ENCODE measurements at places on chromosomes 13 and 19. TPM values are rescaled to one million over a fixed set of nuclear protein-coding genes. Genes with fewer than 3 reads are reported as not detected.

The SIGLEC5 gene
- total RNA-seq: not detected

The GRIK5 gene
- 5.1 TPM for total RNA-seq

The F2RL3 gene
- total RNA-seq: 0.27 TPM

GRCh38 chr13:50650592-50651504 is 192.6 kb downstream of the DLEU7 start:
- DNase-seq: no peak

DNA sequence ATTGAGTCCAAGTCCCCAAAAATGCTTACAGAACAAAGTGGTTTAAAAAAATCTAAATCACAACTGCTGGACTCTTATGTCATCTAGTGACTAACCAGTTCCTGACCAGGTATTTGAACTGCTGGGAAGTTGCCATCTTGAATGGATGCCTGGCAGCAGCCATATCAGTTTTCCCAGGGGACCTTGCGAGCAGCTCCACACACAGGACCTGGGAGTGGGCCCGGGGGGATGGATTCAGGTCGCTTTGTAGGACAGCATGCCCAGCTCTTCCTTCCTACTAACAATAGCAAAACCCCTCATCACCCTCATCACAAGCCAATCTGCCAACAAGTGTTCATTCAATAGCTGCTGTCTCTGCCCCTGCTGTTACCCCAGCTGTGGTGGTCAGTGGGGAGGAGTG is 65.3 kb downstream of the KCTD15 start:
- DNase-seq: no peak

- no peak for DNase-seq
Observed at GRCh38 chr19:23436944-23437343, 41.7 kb upstream of the ZNF91 start.

DNA sequence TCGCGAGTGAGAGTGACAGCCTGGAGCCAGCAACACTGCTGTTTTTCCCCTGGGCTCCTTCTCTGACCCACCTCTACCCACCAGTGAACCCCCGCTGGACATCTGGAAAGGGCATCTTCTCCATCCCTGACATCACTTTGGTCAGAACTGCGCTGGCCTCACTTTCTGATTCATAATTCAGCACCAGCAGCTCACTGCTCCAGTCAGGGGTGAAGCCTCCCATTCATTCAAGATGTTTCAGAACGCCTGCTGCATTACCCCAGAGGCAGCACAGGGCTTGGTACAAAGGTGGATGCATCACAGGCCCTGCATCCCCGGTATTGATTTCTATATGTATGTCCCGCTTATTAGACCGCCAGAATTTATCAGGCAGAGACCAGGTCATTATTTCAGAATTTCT is 182.8 kb upstream of the TSHZ3 start:
- DNase-seq: no peak

DNA sequence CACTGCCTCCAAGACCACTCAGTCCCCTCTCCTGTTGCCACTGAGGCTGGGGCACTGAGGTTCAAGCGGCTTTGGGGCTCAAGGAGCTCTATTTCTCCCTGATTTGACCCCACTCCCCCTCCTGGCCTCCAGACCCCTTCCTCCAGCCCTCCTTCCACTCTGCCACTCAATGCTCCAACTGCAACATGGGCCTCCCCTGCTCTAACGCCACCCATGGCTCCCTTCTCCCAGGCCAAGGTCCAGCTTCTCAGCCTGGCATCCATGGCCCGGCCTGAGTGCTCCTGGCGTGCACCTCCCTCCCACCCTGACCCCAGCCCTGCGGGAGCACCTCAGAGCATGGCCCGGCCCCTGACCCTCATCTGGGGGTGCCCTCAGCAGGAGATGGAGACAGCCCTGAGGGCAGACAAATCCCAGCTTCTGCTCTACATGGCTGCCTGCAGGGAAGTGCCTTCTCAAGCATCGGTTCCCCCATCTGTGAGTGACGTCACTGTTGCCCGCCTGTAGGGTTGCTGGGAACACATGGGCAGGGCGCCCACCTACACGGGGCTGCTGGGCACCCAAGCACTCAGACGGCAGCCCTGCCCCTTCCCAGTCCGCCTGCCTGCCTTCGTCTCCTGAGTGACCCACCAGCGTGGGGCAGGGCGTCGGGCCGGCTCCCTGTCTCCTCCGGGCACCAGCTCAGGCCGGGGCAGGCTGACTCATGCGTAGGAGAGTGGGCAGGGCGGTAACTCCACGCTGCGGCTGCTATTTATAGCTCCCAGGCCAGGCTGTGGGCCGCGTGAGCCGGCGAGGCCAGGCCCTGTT is 1.6 kb upstream of the DIRAS1 start:
- peak; percentile 87 for DNase-seq

GRCh38 chr13:97346097-97346496 is 87.9 kb upstream of the RAP2A start:
- no peak for DNase-seq

DNA sequence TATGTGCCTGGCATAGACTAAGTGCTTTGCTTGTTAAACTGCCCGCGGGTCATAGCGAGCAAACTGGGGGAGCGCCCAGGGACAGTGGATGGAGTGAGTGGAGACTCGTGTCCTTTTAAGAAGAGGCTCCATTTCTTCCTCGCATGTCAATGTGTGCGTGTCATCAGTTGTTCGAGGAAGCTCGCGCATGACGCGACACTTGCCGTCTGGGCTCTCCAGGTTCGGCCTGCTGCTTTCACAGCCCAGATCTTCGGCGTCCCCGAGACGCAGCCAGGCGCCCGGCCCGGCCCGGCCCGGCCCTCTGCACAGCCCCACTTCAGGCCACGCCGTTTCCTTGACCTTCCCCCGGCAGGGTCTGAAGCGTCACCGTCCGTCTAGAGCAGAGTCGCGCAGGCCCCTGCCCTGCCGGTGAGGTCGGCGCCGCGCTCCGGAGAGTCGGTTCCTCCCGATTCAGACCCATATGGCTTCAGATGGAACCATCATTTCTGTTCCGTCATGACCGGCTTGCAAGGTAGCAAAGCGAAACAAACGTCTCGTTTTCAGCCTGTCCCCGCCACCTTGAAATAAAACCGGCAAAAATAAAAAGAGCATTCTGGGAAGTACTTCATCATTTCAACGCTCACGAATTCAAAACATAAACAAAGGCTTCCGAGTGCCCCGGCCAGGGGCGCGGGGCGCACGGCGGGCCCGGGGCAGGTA is 599 bp upstream of the ARHGEF7 start:
- peak; percentile 80 for DNase-seq

DNA sequence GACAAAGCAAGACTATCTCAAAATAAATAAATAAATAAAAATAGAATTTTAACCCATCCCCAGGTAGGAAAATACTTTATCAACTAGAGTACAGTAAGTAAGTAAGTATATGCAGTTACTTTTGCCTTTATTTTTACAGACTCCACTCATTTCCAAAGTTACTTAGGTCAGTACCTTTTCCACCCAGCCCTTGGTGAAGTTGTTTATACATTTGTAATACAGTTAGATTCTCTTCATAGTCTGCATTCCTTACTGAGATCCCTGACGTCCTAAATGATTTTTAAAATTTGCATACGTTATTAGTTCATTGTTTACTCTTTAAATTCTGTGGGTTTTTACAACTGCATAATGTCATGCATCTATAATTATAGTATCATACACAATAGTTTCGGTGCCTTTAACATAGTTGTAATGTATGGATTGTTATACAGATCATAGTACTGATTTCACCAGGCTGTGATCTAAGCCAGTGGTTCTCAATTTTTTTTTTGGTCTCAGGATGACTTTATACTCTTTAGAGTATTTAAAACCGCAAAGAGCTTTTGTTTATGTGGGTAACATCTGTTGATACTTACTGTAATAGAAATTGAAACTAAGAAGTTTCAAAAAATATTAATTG is 10.4 kb downstream of the SETDB2 start:
- no peak for DNase-seq

- DNase-seq: no peak
Observed at GRCh38 chr13:27161980-27162379, 9.6 kb downstream of the USP12 start.

DNA sequence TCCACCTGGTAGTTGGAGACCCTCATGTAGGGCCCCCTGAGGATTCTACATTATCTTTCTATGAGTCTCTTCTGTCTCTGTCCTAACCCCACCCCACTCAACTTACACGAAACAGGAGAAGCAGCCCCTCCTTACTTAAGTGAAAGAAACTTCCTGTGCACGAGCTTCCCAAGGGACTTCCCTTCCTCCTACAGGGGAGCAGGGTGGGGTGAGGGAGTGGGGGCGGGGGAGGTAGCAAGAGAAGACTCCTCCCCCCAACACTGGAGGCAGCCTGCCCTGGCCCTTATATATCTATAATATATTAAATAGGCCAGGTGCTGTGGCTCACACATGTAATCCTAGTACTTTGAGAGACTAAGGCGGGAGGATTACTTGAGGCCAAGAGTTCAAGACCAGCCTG is 5.5 kb upstream of the PDE4C start:
- DNase-seq: no peak
